HCEC 1CT (cell line): ENCODE measurements at places on chromosomes 4 and X.
A peak's percentile ranks its signal among the peaks of the same experiment; 100 is the strongest.

- peak; percentile 62 for DNase-seq
Measured at GRCh38 chrX:48897157-48897624, 377 bp downstream of the TIMM17B start.

- no peak for DNase-seq
Measured at GRCh38 chr4:113170805-113171468, 121.5 kb downstream of the ANK2 start.

DNA sequence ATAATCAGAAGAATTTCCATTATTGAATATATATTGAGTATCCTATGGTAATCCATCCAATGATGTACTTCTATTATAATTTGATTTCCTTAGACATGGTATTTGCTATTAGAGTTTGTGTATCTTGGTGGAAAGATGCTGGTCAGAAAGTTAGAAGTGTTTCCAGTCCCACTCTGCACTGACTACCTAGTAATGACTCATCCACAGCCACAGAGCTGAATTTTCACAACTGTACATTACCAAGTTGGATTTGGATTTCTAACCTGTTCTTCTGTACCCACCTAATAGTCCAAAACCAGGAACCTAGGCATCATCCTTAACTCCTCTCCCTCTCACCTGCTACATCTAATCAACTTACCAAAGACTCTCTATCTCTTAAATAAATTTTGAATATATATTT lies 145.4 kb downstream of the REELD1 start:
- DNase-seq, result no peak

DNA sequence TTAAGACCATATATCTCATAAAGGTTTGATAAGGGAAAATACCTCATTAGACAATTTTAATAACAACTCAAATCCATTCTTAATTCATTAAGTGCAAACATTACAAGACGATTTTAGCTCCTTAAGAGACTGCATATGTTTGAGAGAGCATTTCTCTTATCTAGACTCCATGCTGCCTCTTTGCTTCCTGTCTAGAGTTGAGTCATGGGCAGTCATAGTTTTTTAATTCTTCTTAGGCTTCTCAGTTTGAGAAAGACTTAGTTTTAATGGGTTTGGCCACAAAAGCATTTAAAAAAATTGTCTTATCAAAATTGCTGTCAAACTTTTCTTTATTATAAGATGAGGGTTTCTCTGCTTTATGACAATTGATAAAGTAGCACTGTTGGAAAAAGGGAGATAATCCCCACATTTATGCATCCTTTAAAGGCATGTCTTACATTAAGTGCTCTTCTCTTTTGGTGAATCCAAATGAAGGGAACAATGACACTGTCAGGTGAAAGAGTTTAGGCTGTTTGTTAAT lies 713.4 kb downstream of the PCDH18 start:
- no peak for DNase-seq

DNA sequence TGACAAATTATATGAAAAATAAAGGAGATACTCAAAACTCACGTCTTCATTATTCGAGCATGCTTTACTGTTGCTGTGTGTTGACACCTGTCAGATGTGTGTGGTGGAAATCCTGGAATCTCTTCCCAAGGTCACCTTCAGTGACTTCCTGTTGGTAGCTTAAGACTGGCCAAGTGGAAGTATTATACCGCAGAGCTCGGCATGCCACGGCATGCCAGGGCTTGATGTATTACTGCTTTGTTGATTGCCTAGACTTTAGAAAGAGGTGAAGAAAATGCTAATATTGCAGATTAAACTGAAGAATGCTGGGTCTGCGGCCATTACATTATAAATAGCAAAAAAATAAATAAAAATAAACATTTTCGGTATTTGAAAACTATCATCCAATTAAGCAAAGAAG lies 4.6 kb downstream of the TREX2 start:
- no peak for DNase-seq

GRCh38 chrX:121010218-121010617 lies 24.7 kb upstream of the CT47A1 start:
- no peak for DNase-seq

GRCh38 chr4:26204911-26205370 lies 115.9 kb upstream of the RBPJ start:
- no peak for DNase-seq

DNA sequence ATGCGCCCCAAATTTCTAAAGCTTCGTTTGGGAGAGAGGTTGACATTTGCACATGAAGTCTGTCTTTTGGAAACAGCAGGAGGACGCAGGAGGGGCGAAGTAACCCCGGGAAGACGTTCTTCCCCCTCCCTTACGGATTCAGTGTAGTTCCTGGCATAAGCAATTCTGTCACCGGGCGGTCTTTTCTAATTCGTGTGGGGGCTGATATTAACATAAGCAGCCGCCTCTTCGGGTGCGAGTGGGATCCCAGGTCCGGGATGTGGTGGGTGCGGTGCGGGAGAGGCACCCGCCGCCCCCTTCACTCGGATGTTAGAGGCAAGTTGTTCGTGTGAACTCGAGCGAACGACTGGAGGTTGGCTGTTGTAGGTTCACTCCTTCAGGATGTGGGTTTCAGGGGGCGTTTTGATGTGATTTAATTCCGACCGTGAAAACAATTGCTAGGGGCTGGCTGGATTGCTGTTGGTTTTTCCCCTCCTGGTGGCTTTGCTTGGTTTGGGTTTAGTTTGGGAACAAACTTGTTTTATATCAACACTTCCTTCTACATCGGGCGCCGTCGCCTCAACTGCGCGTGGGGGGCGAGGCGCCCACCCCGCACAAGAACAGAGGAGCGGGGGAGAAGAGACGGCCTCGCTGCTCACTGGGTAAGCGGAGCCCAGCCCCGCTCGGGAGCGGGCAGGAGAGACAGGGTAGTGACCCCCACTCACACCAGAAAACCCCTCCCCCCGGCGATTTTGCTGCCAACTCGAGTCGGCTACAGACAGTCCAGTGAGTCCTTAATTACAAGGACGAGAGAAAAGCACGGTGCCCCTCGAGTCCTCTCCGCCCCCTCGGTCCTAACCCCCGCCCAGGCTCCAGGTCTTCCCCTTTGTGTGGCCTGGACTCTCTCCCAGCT lies 2.9 kb upstream of the LEF1 start:
- DNase-seq, result no peak

DNA sequence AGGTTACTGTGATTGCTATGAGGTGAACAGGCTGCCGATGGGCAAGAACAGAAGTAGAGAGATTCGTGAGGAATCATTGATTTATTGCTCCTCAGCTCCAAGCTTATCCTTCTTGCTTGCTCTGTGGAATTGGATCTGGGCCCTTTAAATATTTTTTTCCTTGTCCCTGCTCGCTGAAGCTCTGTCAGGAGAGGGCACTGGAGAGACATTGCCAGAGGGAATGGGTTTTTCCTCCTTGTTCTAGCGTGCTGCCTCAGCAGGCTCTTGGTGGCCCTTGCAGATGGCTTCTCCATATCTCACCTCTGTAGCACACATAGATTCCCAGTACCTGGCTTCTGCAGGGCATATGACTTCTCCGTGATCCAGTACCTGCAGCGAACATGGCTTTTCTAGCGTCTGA lies 67.4 kb downstream of the CNGA2 start:
- DNase-seq, result no peak

- no peak for DNase-seq
Measured at GRCh38 chr4:23388255-23388654, 501.6 kb downstream of the PPARGC1A start.
